ENCODE measurements at places on chromosomes 16 and 17.

- DNase-seq = no peak
These were observed 80.7 kb downstream of the HS3ST3A1 start for GRCh38 chr17:13520899-13521572.

DNA sequence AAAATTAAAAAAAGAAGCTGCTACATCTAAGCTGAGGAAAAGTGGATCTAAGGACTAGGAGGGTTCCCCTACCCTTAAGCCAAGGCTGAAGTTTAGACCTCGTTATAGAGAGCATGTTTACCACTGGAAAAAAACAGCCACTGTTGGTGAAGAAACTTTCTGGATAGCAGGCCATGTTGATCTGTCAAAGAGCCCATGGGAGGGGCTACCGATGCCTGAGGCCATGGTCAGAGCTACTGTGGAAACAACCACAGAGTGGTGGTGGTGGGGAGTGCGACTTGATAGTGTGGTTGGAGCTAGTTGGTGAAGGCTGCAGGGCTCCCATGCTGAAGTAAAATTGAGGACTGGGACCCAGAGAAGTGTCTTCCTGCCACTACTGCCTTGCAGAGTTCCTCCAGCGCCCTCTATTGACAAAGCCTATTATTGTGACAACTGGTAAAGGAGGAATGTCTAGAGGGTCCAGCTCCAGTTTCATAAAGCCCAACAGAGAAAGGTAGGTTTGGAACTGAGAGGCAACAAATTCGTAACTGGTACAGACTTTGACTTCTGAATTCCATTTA is 12.7 kb upstream of the FAM20A start:
- DNase-seq = peak; percentile 48

- DNase-seq = no peak
These were observed 10.6 kb downstream of the ATP6V0D1 start for GRCh38 chr16:67470359-67470758.

GRCh38 chr17:41617136-41617535 is 4.6 kb upstream of the KRT16 start:
- DNase-seq = no peak

- no peak for DNase-seq
These were observed 262.4 kb upstream of the PSMD7 start for GRCh38 chr16:74034200-74034599.

DNA sequence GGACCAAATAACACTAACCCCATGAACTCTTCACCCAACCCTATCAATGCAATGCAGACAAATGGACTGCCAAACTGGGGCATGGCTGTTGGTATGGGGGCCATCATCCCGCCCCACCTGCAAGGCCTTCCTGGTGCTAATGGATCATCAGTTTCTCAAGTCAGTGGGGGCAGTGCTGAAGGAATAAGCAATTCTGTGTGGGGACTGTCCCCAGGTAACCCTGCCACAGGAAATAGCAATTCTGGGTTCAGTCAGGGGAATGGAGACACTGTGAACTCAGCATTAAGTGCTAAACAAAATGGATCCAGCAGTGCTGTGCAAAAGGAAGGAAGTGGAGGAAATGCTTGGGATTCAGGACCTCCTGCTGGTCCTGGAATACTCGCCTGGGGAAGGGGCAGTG is 78.9 kb downstream of the TMC6 start:
- DNase-seq = no peak

- DNase-seq = no peak
These were observed 66.0 kb downstream of the USP32 start for GRCh38 chr17:60325730-60326524.

GRCh38 chr17:70270554-70270953 is 101.2 kb downstream of the KCNJ2 start:
- DNase-seq = no peak

DNA sequence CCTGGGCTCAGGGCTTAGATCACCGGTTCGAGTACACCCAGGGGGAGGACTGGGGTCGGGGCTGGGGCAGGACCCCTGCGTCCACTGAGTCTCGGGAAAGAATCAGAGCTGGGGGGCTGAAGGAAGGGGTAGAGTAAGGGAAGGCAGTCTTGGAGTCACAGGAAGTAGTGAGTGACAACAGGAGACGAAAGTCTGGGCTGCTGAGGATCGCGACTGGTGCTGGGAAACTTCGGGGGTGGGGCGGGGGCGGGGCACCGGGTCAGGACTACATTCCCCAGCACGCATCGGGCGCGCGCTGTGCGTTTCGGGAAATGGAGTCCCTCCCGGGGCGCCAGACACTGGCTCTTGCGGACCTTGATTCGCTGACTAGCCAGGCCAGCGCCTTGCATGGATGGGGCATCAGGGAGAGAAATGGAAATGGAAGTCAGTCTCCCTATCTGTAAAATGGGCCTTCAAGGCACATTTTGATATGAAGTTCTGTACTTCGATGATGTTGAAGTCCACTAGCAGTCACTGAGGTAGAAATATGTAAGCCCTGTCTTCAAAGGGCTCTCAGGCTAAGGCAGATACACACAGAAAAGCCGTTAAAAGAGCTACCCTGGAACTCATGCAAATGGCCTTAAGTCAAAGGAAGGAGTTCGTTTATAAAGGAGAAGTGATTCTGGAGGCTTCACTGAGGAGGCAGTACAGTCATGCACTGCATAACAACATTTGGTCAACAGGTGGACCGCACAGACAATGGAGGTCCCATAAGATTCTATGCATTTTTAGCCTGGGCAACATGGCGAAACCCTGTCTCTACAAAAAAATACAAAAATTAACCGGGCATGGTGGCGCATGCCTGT is 697 bp downstream of the CTF1 start:
- DNase-seq = peak; percentile 86

DNA sequence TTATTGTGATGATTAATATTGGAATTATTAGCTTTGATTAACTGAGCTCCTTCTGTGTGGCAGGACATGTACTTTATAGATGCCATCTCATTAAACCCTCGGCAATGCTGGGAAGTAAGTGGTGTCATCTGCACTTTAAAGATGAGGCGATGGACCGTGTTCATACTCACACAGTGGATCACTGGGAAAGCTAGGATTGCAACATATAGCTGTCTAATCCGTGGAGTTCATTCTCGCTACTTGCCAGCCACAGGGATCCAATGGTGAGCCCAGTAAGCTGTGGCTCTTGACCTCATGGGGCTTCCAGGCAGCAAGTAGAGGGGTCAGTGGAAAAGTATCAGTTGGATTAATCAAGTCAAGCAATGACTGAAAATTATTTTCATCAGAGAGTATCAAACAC is 587.9 kb downstream of the CDH13 start:
- no peak for DNase-seq

- DNase-seq = peak; percentile 69
These were observed 13.9 kb upstream of the ADGRG1 start for GRCh38 chr16:57614536-57614935.

- DNase-seq = peak; percentile 71
These were observed 6.3 kb upstream of the XPO6 start for GRCh38 chr16:28218109-28218508.

- DNase-seq = no peak
These were observed 7.2 kb downstream of the TIMM22 start for GRCh38 chr17:1003972-1004768.

DNA sequence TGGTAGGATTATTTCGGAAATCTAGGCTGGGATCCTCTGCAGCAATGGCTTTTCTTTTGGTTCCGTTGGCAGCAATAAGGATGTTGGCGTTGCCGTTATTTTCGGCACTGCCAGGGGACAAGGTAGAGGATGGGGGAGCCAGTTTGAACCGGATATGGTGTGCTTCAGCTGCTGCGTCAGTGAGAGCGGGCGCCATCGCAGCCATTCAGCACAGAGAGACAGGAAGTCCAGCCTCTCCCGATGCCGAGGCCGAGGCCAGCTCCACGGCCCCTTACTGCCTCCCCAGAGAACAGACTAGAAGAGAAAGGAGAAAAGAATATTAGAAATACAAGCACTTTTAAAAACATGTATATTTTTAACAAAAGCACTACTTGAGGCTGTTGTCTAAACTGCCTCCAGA is 21.3 kb downstream of the KANSL1 start:
- no peak for DNase-seq

DNA sequence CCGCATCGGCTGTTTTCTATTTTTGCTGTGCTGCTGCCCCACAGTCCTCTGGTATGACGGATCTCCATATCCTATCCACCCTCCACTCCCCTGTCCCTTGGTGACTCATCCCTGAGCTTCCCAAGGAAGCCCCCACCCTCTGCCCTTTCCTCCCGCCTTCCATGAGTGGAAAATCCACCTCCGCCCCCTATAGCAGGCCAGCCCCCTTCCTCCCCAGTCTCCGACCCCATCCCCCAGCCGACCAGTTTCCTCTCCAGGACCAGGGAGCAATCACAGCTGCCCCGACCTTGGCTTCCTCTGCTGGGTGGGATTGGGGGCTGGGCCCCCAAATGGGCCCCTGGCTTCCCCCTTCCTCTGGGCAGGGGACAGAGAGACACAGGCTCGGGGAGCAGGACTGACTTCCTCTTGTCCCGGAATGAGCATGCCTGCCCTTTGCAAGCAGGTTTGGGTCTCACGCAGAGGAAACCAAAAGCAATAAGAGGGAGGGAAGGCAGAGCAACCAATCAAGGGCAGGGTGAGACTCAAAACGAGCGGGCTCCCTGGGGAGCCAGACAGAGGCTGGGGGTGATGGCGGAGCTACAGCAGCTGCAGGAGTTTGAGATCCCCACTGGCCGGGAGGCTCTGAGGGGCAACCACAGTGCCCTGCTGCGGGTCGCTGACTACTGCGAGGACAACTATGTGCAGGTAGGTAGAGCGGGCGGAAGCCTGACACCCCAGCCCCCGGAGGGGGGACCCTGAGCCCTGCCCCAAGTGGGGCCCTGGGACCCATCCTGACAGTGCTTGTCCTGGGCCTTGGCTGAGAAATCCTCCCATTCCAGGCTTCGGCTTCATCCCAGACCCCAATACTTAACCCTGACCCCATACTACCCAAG is at the start of the genes ABI3 and GNGT2:
ABI3 (plus strand) TSS at position 550 of the 872 bp plus-strand sequence; CDS start at position 568, 18 bp downstream.
GNGT2 (minus strand) TSS at position 417 of the 872 bp plus-strand sequence. CDS start 3,152 bp downstream, outside the sequence.
- peak; percentile 79 for DNase-seq

- no peak for DNase-seq
These were observed 117.4 kb upstream of the SMURF2 start for GRCh38 chr17:64779376-64780095.

GRCh38 chr16:66539623-66540469 is 10.1 kb downstream of the TK2 start:
- no peak for DNase-seq

GRCh38 chr17:7322520-7323194 is 6.5 kb downstream of the NEURL4 start:
- DNase-seq = no peak

DNA sequence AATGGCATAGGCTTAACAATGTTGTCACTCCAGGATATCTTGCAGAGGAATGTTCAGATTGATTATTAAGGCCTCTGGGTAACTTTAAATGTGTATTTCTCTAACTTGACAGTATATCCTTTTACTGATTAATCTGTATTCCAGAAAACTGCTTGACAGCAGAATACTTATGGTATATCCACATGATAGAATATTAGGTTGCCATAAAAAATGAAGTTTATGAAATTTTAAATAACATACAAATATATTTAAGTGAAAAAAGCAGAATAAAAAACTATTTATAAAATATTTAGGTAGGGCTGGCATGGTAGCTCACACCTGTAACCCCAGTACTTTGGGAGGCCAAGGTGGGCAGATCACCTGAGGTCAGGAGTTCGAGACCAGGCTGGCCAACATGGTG is 106.7 kb downstream of the TRIM37 start:
- DNase-seq = no peak

DNA sequence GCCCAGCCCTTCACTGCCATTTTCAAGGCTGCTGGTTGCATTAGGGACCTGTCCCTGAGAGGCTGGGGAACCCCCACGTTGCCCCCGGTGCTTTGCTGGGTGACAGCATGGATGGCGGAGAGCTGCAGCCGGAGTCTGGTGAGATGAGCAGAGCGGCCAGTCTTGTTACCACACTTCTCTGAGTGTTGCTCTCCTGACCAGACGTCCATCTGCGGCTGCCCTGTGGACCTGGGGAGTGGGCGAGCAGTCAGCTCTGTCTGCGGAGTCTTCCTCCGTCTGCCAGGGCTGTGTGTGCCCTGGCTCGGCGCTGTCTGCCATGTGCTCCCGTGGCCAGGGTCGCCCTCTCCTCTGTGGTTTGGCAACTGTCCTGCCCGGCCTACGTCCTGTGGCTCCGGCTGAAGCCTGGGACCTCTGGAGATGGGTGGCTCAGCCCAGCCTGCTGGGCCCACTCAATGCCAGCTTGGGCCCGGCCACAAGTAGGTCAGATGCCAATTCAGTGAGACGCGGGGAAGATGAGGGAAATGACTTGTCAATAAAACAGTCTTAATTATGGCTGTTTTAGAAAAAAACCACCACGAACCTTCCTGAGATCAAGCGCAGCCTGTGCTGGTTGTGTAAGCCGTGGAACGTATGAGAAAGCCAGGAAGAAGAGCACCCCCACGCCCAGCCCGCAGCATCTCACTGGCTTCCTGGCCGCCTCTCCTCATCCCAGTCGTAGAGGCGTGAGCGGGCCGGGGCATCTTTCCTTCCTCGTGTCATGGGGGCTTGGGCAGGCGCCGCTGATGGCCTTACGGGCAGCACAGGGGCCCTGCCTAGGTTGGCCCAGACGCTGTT is 7.9 kb downstream of the KCTD5 start:
- no peak for DNase-seq

- DNase-seq = no peak
These were observed 76.6 kb upstream of the TNRC6A start for GRCh38 chr16:24652803-24653202.

DNA sequence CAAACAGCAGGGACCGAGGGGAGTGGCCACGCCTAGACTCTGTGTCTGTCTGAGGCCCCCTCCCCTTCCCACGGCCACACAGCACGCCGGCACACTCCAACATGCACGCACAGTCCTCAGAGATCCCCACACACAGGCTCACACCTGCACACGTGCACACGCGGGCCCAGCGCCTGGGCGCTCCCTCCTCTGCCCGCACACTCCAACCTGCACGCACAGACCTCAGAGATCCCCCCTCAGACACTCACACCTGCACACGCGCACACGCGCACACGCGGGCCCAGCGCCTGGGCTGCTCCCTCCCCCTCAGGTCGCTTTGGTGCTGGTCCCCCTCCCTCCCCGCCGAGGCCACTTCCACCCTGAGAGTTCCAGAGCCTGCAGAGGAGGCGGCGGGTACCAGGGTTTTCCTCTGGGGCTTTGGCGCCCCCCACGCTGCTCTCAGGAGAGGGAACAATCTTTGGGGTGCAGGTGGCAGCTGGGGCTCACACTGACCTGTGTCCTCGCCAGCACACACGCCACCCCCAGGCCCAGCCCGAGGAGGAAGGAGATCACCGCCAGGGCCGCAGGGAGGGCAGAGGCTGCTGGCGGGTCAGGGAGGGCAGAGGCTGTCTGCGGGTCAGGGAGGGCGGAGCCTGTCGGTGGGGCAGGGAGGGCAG is 1.6 kb downstream of the CD7 start:
- DNase-seq = peak; percentile 64

- DNase-seq = no peak
These were observed 81.0 kb upstream of the MYOCD start for GRCh38 chr17:12584727-12585126.

All from activated T-cell treated with anti-CD3 and anti-CD28 coated beads, Interleukin-2, amount 50 U/mL, for 72 hours (primary cell).